ENCODE measurements at places on chromosomes 13 and 19. TPM values are rescaled to one million over a fixed set of nuclear protein-coding genes. Genes with fewer than 3 reads are reported as not detected.

GRCh38 chr13:23889615-23890607, 711 bp upstream of the MIPEP start:
- DNase-seq = peak; percentile 45

DNA sequence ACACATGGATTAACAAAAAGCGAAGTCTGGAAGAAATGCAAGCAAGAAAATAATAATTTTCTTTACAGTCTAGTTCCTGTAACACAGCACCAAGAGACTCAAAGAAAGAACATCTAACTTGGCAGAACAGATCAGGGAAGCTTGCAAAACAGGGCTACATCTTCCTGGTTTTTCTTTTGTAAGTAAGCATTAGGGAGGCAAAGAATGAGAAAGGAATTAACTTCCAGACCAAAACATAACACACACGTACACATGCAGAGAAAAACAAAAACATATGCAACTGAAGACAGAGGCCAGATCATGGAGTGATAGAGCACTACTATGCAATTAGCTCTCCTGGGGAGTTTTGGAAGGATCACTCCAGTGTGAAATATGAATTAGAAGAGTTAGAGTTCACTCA, 120.5 kb downstream of the DIAPH3 start:
- DNase-seq = no peak

The CRLF1 gene
- 0.11 TPM for total RNA-seq

GRCh38 chr13:112643759-112644459, 45.9 kb upstream of the ATP11A start:
- DNase-seq = no peak

The NKPD1 gene
- total RNA-seq = 0.10 TPM

DNA sequence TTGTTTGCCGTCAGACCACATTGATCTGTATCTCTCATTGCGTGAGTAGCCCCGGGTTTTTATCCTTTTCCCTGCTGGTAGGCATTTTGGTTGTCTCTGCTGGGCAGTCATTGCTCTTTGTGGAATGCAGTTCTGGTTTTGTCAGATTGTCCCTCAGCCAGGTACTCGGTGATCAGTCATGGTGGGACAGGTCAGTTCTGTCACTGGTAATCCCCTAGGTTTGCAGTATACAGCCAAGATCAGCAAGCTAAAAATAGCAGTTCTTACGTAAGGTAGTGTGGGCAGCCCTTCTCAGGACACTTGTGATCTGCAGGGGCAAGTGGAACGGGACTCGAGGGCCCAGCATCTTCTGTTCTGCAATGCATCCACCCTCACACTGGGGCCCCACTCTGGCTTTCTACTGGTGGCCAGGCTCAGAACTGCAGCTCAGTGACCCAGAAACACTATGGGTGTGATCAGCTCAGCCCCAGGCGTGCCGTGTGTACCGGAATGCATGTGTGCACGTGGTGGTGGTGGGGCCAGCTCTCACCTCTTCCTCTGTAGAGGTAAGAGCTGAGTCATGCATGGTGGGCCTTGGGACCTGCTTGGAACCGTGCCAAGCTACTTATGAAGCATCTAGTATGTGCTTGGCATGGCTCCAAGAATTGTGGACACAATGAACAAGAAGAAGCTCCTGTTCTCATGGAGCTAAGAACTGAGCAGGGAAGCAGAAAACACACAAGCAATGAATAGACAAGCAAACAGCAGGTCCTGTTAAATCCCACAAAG, 6.3 kb downstream of the PLEKHF1 start:
- DNase-seq = no peak

DNA sequence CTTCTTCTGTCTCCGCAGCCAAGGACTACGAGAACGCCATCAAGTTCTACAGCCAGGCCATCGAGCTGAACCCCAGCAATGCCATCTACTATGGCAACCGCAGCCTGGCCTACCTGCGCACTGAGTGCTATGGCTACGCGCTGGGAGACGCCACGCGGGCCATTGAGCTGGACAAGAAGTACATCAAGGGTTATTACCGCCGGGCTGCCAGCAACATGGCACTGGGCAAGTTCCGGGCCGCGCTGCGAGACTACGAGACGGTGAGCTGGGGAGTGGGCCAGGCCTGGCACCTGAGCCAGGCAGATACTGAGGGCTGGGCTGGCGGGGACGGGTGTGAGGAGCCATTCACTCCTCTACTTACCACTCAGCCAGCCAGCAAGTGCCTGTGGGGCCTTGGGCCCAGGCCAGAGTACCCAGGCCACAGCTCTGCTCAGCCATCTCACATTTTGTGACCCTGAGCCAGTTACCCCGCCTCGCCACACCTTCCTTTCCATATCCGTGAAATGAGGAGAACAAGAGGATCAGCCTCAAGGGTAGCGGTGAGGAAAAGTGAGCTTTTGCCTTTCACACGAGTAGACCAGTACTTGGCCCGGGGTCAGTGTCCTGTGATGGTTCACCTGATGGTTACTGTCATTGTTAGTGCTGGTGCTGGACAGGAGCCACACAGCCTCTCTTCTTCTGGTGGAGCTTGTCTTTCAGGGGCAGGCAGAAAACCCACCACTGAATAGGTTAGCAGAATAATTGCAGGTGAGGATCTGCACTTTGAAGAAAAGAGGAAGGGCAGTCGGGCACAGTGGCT, 7.0 kb downstream of the PPP5C start:
- DNase-seq = no peak

GRCh38 chr19:7327802-7328201, 20.9 kb upstream of the ARHGEF18 start:
- no peak for DNase-seq

The GEMIN7 gene
- 25.7 TPM for total RNA-seq

DNA sequence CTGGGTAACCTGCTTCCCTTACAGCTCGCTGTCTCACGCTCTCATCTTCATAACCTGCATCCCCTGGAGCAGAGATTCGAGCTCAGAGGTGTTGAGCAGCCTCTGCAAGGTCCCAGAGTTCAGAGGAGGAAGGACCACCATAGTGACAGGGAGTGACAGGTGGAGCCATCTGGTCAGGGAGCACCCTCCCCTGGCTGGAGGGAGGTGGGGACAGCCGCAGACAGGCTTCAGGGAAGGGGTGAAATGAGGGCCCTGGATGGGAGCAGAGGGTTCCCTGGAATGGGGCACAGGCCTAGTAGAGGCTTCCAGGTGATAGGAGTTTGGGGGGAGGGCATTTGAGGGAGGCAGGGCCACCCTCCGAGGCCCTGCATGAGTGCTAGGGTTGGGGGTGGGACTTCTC, 82.1 kb downstream of the ZNF429 start:
- DNase-seq = no peak

- no peak for DNase-seq
These were observed at the start of gene FREM2 for GRCh38 chr13:38686577-38687245. Gene FREM2 (plus strand): TSS chr13:38687077. CDS start chr13:38687345, 268 bp downstream.

GRCh38 chr19:51440052-51440451, 18.2 kb downstream of the SIGLEC8 start:
- DNase-seq = no peak
